Astrocyte of the hippocampus (primary cell): ENCODE measurements at places on chromosomes 12 and 14.
A peak's percentile ranks its signal among the peaks of the same experiment; 100 is the strongest.

DNA sequence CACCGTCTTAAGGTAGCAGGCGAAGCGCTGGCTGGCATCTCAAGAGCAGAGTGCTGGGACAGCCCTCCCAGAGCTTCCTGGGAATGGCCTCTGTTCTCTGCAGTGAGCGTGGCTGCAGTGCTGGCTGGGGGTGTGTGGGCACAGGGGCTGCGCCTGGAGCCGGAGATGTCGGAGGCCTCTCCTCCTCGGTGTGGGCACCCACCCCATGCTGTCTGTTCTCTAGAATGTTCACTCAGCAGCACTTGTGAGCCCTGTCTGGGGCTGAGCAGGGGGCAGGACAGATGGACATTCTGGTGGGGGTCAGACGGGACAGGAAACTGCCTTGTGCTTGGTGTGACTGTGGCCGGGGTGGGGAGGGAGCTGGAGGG, 15.9 kb downstream of the FBRSL1 start:
- DNase-seq: no peak

GRCh38 chr12:116599285-116600136, 40.3 kb downstream of the MAP1LC3B2 start:
- peak; percentile 88 for DNase-seq

- peak; percentile 65 for DNase-seq
These were observed 947 bp downstream of the GAS2L3 start for GRCh38 chr12:100574187-100575074.

- no peak for DNase-seq
These were observed 45.7 kb downstream of the PRKAB1 start for GRCh38 chr12:119713551-119714031.

- no peak for DNase-seq
These were observed 6.6 kb downstream of the ITPR2 start for GRCh38 chr12:26826437-26826836.

GRCh38 chr14:34368971-34369647, 92.9 kb downstream of the SPTSSA start:
- DNase-seq: no peak

DNA sequence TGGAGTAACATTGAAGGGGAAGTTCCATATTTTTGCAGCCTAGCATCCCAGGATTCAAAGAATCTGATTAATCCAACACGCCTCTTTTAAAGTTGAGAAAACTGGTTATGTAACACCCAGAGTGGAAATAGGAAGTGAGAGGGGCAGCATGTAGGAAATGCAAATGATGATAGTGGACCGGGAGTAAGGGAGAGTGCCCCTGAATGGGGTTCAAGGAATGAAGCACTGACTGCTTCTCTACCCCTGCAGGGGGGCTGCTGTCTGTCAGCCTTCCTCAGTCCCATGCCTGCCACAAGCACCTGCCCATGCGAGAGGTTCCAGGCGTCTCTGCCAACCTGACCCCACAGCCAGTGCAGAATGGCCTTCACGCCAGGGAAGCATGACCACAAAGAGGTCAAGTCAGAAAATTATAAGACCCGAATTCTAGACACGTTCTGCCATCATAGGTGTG, 126.5 kb upstream of the CCND2 start:
- no peak for DNase-seq

- no peak for DNase-seq
These were observed 59.9 kb upstream of the IFNG-AS1 start for GRCh38 chr12:67929384-67929772.

- no peak for DNase-seq
These were observed 196.5 kb upstream of the GARIN2 start for GRCh38 chr14:66992776-66993175.

DNA sequence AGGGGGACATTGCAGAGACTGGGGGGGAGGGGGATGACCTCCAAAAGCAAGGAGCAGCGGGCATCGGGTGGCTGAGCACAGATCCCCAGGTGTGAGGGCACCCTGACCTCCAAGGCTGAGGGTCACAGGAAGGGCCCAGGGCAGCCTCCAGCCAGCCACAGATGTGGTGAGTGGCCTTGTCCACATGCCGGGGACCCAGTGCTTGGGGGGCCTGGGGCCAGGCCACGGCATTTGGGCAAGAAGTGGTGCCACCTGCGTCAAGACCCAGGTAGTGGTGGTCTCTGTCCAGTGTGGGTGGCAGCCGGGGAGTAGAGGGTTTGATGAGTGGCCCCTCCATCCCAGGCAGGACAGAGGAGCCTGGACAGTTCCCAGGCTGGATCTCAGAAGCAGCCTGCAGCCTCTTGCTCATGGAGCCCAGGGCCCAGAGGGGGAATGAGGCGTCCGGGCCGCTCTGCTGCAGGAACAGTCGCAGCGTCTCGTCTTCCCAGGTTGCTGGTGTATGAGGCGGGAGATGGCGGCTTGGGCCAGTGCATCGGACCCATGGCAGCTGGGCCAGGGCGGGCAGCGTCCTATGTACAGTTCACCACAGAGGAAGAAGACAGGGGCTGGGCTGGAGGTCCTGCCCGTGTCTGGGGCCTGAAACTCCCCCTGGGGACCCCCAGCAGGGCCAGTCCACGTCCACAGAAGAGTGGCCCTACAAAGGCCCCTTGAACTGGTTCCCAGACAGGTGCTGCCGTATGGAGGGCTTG, 33.5 kb downstream of the CCNK start:
- DNase-seq: no peak

DNA sequence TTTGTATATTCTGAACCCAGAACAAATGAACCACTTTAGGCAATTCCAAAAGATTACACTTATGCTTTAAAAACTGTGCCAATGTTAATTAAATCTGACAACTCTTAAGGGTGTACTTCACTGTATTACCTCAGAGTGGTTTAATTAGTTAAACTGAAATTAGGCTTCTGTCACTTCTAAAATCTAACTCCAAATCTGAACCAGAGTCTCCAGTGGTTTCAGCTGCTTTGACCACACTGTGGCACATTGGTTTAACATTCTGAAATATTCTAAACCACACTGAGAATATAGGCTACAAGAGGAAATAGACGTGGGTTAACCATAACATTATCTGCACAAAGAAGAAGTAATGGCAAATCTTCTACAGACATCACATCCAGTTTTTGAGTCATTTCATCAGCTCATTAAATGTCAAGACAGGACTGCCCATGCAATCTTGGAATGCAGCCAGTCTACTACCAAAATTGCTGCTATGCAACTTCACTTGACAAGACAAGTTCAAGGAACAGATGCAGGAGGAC, 94.8 kb downstream of the LRP6 start:
- peak; percentile 53 for DNase-seq

GRCh38 chr12:127381681-127382080, 885.3 kb upstream of the TMEM132C start:
- DNase-seq: no peak

DNA sequence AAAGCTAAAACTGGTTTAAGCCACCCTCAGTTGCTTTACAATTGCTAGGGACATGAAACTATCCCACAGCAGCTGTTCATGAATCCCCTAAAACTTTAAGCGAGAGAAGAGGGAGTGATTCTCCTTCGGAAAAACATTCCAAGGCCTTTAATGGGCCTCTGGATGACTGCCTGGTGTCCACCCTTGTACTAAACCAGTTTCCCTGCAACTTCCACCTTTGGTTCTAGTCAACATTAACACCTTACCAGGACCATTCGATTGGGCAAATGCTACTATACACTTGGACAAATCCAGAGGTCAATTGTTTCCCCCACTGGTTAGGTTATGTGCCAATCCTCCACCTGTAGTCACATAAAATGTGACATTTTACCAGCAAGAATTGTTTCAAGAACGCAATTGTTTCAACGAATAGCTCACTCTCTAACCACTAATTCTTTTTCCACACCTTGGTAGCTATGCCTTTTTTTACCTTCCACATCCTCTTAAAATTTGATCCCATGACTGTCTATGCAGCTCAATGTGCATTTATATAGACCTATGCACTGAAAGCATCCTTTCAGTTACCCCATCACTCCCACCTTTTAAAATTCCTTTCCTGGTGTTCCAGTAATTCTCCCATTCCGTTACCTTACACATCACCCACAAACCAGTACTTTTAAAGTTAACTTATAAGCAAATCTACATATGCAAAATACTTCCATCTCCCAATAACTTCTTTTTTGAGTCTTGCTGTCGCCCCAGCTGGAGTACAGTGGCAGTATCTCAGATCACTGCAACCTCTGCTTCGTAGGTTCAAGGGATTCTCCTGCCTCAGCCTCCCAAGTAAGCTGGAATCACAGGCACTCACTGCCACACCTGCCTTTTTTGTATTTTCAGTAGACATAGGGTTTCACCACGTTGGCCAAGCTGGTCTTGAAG, 3.6 kb downstream of the UBC start:
- peak; percentile 22 for DNase-seq

DNA sequence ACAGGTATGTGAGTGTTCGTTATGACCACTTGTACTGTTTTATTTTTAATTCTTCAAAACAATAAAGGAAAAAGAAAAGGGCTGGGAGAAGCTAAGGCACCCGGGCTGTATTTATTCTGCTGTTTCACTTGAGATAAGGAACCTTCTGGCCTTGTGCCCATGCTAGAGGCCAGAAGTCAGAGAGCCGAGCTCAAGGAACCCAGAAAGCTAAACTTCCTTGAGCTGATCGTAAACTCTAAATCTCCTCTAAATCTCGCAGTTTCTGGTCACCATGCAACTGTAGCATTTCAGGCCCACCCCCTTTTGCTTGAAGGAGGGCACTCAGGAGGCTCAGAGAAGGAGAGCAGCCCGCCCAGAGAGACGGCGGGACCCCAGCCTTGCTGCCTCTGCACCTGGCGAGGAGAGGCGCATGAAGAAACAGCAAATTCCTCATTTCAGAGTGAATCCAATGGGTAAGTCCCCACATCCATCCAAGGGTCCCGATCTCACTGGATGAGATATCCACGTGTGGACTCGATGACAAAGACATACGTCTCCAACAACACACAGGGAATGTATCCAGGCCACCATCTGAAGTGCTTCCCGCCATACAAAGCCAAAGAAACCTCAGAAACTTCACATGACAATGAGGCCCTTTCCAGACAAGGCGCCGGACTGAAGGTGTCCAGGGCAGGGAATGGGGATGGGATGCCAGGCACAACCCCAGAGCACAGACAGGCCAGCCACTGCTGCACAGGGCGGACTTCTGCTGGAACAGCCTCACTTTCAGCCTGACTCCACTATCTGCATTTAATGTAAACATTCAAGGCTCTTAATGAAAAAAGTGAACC, 14.6 kb downstream of the CCDC88C start:
- DNase-seq: peak; percentile 42

DNA sequence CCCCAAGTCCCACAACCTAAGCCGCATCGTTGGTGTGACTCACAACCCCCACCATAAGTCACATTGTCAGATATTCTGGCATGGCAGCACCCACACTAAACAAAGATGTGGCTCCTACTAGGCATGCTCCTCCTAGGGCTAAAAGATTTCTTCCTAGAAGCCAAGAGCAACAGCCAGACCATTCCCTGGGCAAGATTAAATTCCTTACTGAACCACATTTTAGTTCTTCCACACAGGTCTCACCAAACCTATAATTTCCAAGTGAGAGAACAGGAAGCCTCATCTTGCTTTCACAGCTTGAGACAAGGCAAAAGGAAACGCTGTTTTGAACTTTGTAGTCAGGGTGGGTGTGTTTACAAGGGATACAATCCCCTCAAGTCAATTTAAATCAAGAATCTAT, 632.8 kb downstream of the DIO2 start:
- DNase-seq: peak; percentile 91

- DNase-seq: no peak
These were observed 1185.9 kb upstream of the TMEM132C start for GRCh38 chr12:127081058-127081457.

DNA sequence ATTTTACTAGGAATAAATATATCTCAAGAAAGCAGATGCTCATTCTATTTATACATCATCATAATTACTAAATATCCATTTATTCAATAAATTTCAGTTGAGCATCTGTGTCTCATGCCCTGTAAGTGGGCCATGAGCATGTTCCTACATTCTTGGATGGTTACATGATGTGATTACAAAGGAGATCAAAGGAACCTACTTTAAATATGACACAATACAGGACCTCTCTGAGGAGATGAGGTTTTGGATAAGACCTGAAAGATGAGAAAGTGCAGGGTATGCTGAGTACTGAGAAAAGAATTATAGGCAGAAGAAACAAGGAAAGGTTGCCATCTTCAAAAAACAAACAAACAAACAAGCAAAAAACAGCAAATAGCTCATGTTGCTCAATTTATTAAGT, 105.4 kb upstream of the CNTN1 start:
- no peak for DNase-seq

DNA sequence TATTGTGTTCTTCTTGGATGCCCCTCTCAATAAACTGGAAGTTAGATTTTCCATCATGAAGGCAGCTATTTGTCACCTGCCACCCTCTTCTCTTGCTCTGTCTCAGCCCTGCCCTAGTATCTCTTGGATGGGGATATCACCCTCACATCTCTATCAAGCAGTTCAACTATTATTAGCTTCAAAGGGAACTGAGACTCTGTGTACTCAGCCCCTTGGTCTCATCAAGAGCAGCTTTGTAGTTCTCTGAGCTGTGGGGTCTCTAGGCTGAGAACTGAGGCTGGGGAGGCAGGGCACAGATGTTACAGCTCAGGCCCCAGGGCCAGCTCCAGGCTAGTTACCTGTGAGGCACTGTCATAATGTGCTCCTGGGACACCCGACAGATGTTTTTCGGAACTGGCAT, 130.3 kb downstream of the DAD1 start:
- DNase-seq: no peak

GRCh38 chr12:70660620-70661219, 23.5 kb upstream of the PTPRB start:
- DNase-seq: peak; percentile 67

DNA sequence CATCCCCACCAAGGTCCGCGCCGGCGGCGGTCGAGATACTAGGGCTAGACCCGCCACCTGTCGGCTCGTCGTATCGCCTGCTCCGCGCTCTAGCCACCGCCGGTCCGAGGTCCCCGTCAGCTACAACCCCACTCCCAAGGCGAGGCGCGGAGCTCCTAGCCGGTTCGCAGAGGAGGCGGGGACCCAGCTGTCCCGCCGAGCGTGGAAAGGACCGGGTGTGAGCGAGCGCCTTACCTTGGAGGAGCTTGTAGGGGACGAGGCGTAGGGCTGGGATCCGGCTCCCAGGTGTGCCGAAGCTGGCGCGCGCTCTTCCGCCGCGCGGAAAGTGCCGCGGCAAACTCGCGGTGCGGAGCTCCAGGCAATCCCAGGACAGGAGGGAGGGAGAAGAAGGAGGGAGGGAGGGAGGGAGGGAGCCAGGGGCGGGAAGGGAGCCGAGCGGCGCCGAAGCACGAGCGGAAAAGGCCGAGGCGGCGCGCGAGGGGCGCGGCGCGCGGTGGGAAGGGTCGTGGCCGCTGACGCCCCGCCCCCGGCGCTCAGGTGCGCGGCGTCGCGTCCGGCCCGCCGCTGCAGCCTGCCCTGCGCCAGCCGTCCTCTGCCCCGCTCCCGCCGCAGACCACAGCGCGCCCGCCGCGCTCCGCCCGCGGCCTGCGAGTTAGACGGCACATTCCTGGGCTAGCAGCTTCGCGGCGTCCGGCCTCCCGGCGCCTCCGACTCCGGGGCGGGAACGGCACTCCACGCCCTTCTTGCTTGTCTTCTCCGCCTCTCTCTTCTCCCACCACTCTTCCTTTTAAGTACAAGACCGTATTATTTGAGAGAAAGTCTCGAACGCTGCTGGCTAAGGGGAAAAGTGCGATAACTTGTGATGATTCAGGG, at the start of gene PAWR:
PAWR (minus strand) TSS at position 327 of the 873 bp plus-strand sequence. CDS start 720 bp downstream, outside the sequence.
- DNase-seq: peak; percentile 95
